Right renal pelvis (tissue), 4 donors: ENCODE measurements at places on chromosomes 5 and 9.

- DNase-seq, result no peak
Observed at GRCh38 chr5:178483620-178484019, 106.6 kb downstream of the COL23A1 start.

- no peak for DNase-seq
Observed at GRCh38 chr9:137044502-137045177, 1.3 kb downstream of the NPDC1 start.

- no peak for DNase-seq
Observed at GRCh38 chr5:64654561-64654938, 35.8 kb upstream of the SHISAL2B start.

DNA sequence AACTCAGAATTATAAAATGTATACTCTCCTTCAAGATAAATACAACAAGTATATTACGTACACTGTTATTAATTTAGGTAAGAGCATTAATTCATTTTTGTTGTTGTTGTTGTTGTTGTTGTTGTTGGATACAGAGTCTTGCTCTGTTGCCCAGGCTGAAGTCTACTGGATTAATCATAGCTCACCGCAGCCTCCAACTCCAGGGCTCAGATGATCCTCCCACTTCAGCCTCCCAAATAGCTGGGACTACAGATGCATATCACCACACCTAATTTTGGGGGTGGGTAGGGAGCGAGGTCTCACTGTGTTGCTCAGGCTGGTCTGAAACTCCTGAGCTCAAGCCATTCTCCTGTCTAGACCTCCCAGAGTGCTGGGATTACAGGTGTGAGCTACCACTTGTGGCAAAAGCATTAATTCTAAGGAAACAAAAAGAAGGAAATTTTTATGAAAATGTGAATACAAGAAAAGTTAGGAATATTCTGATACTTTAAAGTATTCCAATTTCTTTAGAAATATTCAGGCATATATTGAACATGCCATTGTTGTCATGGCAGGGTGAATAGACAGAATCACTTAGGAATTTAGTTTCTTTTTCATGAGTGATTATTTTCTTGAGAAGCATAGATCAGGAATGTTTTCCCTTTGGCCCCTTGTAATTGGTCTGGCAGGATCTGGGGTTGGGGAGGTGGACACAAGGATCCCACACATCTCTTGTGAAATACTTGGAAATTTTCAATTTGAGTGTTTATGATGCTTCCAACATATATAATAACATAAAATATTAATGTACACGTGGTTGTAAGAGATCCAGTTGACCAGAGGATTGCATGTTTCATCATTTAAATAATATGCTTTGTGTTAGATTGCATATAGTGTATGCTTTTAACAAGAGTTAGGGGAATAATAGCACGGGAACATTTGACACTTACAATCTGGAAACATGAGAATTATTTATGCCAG is 263.6 kb downstream of the FANCC start:
- no peak for DNase-seq

- DNase-seq, result no peak
Observed at GRCh38 chr9:120396931-120397330, 183.0 kb downstream of the CDK5RAP2 start.

- no peak for DNase-seq
Observed at GRCh38 chr9:114691046-114691955, 9.3 kb upstream of the TEX48 start.

DNA sequence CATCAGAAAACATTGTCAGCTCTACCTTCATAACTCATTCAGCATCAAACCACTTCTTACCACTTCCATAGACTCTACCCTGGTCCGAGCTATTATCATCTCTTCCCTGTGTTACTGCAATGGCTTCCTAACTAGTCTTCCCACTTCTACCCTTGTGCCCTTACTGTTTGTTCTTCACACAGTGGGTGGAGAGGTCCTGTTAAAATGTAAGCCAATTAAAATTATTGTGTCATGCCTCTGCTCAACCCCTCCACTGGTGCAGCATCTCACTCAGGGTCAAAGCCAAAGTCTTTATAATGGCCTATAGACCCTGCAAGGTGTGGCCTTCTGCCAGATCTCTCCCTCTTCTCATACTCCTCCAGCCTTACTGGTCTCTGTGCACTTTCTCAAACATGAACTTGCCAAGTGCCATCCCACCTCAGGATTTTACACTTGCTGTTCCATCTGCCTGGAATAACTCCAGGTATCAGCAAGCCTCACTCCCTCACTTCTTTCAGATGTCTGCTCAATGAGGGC is 22.8 kb upstream of the ARAP3 start:
- DNase-seq, result no peak

DNA sequence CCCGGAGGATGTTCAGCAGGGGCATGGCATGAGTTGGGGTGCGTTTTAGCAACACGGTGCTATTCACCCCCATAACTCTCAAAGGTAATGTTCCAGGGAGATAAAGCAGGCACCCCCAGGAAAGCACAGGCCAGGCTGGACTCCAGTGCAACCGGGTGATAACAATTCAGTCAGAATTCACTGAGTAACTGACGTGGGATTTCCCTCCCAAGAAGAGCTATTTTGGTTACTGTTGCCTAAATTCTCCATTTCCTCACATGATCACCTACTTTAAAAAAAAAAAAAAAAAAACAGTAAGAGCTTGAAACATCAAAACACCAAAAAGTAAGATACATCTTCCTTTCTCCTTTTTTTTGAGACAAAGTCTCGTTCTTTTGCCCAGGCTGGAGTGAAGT is 137.6 kb upstream of the WWC1 start:
- DNase-seq, result no peak

DNA sequence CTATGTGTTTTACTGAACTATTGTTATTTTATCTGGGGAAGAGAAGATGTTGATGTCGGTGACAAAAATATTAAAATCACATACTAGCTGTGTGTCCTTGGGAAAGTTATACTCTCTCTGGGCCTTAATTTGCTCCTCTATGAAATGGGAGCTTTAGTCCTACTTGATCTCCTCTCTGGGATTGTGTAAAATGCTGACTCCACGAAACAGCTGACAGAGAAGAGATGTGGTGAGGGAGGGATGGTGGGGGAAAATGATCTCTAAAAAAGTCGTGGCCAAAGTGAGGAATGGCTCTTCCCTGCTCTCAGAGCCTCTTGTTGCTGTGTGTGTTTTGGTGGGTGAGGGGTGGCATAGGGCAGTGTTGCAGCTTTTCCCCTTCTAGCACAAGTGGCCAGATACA is 173.7 kb downstream of the MELK start:
- DNase-seq, result no peak

DNA sequence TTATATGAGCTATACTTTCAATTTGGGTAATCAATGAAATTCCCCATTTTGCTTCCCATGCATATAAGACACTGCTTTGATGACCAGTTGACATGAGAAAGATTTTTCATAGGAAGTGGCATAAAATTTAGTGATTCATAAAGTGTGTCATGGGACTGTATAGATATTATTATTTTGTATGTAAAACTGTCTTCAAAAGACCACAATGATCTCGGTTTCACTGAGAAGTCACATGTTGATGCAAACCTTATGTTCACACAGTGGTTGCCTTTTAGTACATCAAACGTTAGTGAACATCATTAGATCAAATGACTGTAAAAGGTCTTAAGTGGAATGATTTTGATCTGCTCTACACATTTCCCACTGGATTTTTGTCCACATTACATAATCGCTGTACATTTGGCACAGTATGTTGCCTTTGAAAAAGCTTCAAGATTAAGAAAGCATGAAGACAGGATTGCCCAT is 349.2 kb upstream of the MEF2C start:
- no peak for DNase-seq

GRCh38 chr9:16271967-16272366 is 598.5 kb downstream of the BNC2 start:
- no peak for DNase-seq

DNA sequence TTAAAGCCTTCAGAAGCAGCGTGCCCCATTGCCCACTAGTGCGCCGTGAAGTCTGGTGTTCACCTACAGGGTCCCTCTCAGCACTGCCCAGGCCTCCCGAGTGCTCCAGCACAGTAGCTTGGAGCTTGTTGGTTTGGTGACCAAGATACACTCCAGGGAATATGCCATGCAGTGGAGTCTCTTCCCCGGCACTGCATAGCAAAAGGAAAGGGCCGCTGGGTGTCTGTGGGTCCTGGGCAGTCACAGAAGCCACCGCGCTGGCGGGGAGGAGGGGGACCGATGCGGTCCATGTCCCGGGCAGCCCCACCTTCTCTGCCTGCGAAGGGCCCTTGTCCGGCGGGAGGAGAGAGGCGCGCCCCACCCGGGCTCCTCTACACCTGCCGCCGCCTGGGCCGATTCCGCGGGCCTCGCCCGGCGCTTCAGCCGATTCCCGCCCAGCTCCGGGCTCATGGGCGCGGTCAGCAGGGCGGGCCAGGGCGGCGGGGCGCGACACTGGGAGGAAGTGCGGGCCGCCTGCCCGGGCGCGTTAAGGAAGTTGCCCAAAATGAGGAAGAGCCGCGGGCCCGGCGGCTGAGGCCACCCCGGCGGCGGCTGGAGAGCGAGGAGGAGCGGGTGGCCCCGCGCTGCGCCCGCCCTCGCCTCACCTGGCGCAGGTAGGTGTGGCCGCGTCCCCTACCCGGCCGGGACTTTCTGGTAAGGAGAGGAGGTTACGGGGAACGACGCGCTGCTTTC is at the start of gene SYK:
TSS of gene SYK (plus strand) at position 579 of the 732 bp plus-strand sequence. CDS start 42,080 bp downstream, outside the sequence.
- no peak for DNase-seq

DNA sequence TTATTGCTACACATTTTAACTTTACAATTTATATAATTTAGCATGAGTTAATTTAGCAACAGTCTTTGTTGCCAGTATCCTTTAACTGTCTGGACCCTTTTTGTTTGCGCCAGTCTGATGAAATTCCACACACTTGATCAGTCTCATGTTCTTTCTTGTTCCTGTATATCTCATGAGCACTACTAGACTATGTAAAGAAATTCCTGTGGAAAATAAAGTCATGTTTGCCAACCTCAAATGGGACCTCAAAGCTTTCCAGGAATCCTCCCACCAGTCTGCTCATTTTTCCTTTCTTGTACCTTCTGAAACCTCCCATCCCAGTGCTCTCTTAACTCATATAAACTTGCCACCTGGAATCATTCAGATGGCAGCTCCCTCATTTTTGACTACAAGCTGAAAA is 8.0 kb downstream of the DMXL1 start:
- no peak for DNase-seq

GRCh38 chr9:97475059-97475458 is 26.4 kb upstream of the TMOD1 start:
- DNase-seq, result no peak

DNA sequence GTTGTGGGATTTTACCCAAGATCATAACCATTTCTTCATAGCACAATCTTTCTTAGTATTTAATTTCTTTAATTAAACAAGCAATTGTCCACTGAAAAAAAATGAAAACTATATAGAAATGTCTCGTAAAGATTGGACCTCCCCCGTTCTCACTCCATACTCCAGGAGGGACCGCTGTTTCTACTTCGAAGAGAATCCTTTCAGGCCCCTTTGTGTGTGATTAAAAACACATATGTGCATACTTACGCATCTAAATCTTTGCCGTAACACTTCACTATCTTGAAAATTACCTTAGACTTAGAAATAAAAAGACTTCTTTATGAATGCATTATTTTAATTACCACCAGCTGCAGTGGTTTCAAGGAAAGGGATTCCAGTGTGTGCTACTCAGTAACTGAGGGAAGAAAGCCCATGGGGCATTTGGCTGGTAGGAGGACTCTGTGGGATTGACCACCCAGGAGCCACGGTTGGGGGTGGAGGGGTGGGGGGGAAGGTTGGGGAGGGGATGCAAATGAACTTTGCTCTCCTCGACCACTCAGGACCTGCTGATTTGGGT is 209.1 kb downstream of the FAM114A2 start:
- no peak for DNase-seq

DNA sequence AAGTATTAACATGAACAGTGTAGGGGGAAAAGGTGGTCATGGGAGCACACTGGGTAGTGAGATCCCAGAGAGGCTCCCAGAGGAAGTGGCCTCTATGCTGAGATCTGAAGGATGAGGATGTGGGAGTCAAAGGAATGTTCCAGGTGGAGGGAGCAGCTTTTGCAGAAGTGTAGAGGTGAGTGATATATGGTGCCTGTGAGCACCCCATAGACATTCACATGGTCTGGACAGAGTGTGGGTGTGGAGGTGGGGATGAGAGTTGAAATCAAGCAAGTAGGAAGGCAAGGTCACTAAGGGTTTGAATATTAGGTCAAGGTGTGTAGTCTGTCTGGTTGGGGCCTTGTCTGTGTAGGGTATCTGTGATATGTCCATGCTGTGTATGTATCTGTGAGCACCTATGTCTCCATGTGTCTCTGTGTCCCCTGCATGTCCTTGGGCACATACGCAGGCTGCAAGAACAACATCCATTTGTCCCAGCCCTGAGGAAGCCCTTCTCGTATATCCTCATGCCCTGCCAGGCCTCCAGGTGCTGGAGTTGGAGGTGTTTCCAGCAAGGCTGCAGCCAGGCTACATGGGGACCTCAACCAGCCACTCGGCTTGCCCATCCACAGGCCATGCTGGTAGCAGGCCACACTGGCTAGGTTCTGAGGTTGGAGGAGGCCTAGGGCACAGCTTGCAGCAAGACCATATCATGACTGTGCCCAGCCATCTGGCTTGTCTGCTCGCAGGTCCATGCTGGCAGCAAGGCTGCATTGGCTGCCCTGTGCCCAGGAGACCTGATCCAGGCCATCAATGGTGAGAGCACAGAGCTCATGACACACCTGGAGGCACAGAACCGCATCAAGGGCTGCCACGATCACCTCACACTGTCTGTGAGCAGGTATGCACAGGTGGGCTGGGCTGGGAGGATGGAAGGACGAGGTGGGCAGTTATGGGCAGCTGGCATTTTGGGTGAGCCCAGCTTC is 4.7 kb downstream of the PDLIM4 start:
- no peak for DNase-seq

GRCh38 chr5:92923885-92924284 is 657.1 kb downstream of the NR2F1-AS1 start:
- no peak for DNase-seq

- no peak for DNase-seq
Observed at GRCh38 chr5:34944460-34945047, 15.2 kb downstream of the DNAJC21 start.

DNA sequence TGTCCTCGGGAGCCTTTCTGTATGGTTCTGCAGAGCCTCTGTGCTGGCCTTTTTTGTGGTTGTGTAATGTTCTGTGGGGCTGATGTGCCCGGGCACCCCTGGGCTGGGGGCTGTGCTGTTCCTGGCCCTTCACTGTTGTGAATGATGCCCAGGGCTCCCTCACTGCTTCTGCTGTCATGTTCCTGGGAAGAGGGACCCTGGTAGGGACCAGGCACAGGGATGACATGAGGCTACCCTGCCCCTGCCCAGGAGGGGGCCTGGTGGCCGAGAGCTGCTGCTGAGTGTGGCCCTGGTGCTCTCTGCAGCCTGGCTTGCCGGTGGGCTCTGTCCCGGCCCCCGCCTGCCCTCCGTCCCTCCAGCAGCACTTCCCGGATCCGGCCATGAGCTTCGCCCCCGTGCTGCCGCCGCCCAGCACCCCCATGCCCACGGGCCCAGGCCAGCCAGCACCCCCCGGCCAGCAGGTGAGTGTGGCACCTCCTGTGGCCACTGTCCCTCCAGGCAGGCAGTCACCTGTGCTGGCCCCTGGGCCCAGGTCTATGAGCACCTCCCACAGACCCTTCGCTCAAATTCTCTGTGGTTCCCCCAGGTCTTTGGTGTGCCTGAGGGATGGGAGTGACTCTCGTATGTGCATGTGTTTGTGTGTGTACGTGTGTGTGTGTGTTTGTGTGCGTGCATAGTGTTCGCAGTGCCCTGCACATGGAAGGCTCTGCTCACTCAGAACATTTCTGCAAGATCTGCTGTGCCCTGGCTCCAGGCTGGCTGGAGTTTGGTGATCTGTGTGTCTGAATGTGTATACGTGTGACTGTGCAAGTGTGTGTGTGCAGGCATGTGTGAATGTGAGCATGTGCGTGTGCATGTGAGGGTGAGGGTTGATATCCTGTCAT is 72.3 kb downstream of the WNK2 start:
- DNase-seq, result no peak
